ENCODE measurements at places on chromosomes 7 and 10.

- peak; percentile 89 for DNase-seq
Measured at GRCh38 chr10:11874568-11875493, 51.7 kb downstream of the PROSER2 start.

- DNase-seq = no peak
Measured at GRCh38 chr10:125063256-125063925, 97.0 kb downstream of the CTBP2 start.

DNA sequence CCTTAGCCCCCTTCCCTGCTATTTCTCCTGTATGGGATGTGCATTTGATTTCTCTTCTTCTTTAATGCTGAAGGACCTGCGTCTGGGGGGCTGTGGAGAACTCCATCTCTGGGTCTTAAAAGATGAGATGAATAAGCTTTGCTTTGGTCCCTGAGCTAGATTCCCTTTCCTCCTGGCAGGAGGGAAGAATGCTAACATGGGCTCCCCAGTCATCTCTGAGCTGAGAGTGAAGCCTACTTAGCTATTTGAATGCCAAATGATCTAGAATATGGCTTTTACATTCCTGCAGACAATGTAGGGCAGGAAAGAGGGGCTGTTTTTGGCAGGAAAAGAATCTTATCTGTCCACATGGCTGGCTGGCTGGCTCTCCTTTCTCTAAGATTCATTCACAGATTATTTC is 62.6 kb upstream of the EFCAB10 start:
- DNase-seq = no peak

DNA sequence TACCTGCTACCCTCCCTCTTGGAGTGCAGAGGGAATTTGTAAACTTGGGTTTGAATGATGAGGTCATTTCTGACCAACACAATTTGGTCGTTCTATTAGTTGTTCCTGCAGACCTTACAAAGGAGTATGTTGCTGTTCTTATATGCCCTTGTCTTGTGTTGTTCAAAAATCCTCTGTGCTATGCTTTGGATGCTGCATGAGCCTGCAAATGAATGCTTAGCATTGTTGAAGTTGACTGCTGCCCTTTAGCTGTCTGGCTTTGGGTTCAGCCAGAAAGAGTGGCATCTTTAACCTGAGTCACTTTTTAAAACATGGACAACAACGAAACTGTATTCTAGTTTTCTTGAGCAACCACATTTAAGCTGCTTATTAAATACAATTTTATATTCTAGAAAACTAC is 80.3 kb downstream of the SND1 start:
- DNase-seq = no peak

GRCh38 chr10:80579181-80579763 is 41.6 kb downstream of the SH2D4B start:
- DNase-seq = no peak

DNA sequence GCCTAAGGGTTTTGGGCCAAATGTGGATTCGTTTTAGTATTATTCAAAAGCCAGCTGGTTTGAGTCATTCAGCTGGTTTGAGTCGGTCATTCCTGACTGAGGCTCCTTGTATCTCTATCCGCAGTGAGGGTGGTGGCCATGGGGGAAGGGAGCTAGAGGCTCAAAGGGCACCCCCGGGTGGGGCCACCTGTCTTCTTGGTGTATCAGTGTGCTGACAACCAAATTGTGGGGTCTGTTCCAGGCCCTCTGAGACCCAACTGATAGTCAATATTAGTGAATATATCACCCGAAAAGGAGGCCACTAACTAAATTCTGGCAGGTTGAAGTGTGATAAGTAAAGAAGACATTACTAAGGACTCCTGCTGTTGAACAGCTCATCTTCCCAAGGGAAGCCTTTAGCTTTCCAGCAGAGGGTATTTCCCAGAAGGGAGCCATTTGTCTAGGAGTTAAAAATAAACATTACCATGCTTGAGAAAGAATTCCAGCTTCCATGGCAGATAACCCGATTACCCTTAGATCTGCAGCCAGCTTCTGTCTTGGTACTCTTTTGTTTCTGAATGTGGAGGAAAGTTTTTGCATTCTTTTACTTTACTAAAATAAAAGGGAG is 29.9 kb upstream of the DDX50 start:
- DNase-seq = peak; percentile 49

GRCh38 chr10:1015688-1016087 is 10.0 kb downstream of the IDI2 start:
- no peak for DNase-seq

GRCh38 chr10:34731885-34732701 is 83.0 kb downstream of the PARD3 start:
- DNase-seq = peak; percentile 80

DNA sequence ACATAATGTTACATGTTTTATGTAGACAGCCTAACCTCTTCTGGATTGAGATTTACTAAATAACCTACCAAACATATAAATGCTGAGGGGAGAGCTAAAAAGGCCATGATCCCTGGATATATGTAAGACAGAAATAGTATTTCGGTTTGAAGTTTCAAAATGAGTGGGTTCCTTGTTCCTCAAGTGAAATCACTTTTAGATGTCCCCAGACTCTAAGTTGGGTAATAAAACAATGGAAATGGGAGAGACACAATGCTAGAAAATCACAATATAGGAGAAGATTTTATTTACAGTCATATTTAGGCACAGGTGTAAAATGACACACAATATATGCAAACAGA is 56.5 kb downstream of the SHTN1 start:
- DNase-seq = no peak

DNA sequence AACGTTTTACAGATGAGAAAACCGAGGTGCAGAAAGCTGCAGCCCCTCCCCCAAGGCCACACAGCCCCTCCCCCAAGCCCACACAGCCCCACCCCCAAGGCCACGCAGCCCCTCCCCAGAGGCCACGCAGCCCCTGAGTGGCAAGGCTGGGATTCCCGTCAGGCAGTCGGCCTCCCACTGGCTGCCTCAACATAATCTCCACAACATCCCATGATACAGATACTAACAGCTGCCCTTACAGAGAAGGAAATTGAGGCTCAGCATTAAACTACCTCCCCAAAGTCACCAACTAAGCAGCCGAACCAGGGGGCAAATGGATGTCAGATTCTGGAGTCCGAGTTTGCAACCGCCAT is 15.9 kb downstream of the SH3PXD2A start:
- DNase-seq = no peak

DNA sequence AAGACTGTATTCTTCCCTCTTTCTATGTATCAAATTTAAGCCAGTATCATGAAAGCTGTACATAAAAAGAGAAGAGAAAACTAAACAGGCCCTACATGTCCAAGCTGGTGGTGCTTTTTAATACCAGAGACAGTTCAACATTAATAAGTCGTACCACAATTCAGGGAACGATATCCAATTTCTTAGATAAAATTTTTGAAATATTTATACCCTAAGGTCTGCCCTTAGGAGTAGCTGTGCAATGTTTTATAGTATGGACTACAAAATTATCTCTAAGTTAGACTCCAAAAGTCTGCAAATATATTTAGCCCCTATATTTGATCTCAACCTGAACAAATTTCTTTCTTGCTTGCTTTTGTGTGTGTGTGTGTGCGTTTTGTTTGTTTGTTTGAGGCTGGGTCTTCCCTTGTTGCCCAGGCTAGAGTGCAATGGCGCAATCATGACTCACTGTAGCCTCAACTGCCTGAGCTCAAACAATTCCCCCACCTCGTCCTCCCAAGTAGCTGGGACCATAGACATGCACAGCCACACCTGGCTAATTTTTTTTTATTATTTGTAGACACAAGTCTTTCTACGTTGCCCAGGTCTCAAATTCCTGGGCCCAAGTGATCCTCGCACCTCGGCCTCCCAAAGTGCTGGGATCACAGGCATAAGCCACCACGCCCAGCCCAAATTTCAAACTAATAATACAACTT is 13.2 kb downstream of the ARHGAP19 start:
- DNase-seq = no peak

GRCh38 chr7:50650057-50650664 is 85.0 kb upstream of the DDC start:
- no peak for DNase-seq

DNA sequence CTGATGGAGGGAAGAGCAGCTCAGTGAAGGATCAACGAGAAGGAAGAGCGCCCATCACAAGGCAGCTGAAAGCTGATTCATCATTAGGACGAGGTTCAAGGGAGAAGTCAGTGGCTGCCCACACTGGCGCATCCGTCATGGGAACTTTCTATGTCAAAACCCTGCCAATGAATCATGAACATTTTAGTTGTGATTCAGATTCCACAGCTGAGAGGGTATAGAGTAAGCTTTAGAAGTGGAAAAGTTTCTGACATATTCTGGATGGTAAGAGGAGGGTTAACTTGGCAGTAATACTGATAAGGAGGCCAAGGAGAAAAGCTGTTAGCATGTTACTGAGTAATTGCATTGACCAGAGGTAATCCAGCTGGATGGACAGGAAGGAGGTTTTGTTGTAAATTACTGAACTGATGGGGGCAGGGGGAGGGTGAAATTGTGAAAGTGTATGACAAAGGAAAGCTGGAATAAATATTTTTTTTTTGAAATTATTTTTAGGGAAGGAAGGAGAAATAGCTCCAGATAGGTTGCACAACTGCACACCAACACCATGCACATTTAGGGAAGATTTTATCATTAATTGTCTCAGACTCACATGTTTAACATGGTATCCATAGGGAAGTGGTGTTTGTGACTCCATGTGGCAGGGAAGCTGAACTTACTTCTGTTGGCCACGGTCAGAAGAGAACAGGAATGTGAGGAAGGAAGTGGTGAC is 78.3 kb upstream of the NRP1 start:
- no peak for DNase-seq

- DNase-seq = peak; percentile 13
Measured at GRCh38 chr7:157358041-157358752, 21.4 kb downstream of the DNAJB6 start.

GRCh38 chr10:83346266-83346910 is 792.9 kb upstream of the GHITM start:
- DNase-seq = no peak

DNA sequence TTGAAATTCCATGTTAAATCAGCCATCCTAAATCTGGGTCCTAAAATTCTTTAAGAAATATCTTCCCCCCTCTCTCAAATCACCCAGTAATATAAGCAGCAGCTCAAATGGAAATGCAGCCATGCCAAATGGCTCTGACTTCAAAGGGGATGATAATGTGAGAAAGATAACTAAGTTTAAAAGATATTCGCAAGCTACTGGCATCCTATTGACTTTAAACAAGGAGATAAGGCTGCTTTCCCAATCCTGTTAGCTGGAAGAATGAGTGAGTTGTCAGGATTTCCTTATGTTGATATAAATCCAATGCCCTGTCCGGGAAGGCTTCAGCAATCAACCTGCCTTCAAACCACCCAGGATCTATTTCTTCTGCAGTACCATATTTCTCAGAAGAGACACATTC is 172.0 kb downstream of the FANK1 start:
- no peak for DNase-seq

GRCh38 chr7:87146740-87147386 is 5.4 kb upstream of the DMTF1 start:
- no peak for DNase-seq

DNA sequence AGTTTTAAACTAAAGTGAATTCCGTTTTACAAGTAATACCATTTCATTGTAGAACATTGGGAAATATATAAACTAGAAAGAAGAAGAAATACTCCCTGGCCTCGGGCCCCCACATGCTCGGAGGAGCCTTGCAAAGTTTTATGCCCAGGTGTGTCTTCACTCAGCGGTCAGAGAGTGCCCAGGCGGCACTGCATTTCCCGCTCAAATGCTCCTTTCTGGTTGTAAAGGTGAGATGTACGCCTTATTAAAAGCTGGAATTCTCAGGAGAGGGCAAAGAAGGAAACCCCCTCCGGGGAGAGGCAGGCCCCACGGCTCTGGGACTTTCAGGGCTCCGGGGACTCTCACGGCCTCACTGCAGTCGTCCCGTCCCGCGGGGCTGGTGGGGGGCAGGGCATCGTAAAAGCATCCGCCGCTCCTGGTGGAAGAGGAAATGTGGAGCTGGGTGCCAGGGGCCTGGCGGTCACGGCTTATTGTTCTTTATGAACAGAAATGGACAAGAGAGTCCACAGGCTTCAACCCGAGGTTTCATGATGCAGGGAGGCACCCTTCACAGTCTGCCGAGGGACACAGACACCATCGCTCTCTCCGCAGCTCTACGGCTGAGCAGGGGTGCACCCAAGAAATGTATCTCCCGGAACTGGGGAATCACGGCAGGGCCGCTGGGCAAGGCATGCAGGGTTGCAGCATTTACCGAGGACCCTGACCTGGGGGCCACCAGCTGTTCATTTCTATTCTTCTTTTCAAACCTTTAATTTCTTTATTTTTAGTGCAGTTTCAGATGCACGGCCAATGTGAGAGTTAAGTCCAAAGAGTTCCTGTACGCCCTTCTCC is 47.7 kb upstream of the INPP5A start:
- DNase-seq = no peak

DNA sequence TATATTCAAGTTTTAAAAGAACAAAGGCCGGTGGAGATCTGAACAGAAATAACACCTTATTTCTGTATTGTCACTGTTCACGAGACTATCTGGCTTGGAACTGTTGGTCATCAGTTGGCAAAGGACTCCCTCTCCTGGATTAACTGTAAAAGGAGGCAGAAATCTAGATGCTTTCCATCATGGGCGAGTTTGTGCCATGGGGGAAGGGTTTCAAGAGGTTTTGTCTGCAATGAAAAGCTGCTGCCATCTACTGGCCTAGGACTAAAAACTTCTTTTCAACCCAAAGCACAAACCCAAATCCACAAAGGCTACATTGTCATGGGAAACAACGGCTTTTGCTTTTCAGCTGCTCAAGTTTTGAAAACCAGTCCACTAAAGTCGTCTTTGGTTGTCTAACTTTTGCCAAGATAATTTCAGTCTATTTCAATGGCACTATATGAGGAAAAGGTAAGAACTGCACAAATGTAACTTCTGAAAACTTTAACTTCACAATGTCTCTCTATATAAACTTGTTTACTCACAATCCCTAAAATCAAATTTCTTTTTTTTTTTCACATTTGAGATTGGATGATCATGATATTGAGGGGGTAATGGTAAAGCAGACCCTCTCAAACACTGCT is 196.8 kb downstream of the SKAP2 start:
- peak; percentile 86 for DNase-seq

GRCh38 chr7:20164425-20165145 is 52.6 kb downstream of the MACC1 start:
- no peak for DNase-seq

- DNase-seq = no peak
Measured at GRCh38 chr7:71766016-71766415, 634.1 kb downstream of the GALNT17 start.

DNA sequence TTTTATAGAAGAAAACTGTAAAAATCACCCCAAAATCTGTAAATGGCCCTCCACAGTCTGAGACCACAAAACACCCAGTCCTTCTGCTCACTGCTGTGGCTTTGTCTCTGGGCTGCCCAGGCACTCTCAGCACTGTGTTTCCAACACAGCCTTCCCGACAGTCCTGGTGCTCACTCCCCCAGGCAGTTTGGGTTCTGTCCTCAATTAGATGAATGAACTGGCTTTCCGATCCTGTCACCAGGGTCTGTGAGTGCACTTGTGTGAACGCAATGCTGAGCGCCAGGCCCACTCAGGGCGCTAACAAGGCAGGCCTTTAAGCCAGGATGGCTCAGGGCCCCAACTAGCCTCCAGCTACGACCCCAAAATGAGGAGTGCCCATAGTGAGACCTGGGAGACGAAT is 3.3 kb downstream of the MAD1L1 start:
- DNase-seq = no peak
